ENCODE measurements at places on chromosomes 11 and 22.

GRCh38 chr11:37500425-37500824, 902.4 kb upstream of the RAG2 start:
- DNase-seq, result no peak

DNA sequence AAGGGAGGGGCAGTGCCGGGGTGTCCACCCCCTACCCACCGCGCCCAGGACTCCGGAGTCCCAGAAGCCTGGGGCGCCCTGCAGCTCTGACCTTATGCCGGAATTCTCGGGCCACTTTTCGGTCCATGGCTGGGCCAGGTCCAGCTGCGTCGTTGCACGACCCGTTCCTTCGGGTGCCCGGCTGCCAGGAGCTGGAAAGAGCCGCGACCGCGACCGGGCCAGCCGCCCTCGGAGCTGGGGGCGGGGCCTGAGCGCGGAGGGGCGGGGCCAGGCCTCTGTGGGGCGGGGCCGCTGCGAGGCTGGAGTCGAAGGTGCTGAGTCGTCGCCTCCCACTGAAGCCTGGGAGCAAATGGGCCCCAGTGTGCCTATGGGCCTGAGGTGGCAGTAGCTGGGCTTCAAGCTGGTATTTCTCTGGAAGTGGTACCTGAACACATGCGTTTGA, at the start of gene USH1C:
Gene USH1C (minus strand): TSS at position 236 of the 442 bp plus-strand sequence. CDS start 109 bp downstream, at position 127.
- no peak for DNase-seq

DNA sequence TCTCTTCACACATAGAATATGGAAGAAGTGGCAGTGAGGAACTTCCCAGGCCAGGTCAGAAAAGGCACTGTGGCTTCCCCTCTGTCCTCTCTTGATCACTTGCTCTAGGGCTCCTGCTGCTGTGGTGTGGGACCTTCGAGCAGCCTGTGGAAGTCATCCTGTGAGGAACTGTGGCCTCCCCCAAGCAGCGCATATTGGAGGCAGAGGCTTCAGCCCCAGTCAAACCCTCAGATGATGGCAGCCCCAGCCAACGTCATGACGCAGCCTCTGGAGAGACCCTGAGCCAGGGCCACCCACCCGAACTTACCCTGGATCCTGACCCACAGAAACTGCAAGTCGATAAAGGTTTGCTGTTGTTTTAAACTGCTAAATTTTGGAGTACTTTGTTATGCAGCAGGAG, 444.9 kb downstream of the TBC1D22A start:
- no peak for DNase-seq

- no peak for DNase-seq
These were observed at the start of gene MIAT for GRCh38 chr22:26656891-26657851. Gene MIAT (plus strand): TSS chr22:26657588.

DNA sequence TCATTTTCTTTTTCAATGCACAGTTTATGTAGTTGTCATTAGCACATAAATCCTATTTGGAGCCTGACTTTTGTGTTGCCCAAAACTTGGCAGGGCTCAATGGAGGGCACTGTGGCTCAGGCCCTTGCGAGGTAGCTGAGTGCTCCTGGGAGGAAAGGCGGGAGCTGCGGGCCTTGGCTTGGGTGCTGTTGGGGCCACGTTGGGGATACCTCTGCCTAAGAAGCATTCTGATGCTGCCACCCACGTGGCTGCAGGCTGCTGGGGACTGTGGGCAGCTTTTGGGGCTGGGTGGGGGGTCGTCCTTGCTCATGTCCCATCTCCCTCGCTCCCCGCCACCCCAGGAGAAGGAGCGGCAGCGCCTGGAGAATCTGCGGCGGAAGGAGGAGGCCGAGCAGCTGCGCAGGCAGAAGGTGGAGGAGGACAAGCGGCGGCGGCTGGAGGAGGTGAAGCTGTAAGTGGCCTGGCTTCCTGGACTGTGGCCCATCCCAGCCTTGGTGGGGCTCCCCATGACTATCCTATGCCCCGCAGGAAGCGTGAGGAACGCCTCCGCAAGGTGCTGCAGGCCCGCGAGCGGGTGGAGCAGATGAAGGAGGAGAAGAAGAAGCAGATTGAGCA, 20.9 kb downstream of the INCENP start:
- no peak for DNase-seq

GRCh38 chr11:68430801-68431200, 29.8 kb upstream of the PPP6R3 start:
- no peak for DNase-seq

GRCh38 chr22:20180245-20180630, 29.4 kb upstream of the CCDC188 start:
- DNase-seq, result no peak

DNA sequence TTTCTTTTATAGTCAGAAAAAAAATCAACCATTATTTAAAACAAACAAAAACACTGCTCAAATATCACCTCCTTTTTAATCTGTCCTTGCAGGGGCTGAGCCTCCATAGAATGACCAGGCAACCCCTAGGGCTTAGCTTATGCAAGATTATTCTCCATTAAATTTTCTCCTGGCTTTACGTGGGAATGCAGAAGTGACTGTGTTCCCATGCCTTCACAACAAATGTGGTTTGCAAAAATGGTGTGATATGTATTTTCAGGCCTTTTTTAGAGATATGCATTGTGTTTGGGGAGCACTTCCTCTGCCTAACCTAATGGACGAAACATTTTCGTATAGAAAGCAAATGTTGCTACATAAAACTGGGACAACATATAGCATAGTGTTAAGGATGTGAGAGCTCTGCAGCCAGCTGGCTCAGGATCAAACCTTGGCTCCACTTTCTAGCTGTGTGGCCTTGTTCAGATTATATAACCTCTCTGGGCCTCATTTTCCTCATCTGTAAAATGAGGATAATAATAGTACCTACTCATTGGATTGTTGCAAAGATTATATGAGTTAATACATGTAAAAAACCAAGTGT, 82.6 kb downstream of the PARVA start:
- no peak for DNase-seq

Measured in fibroblast of upper back skin (primary cell).